ENCODE measurements at places on chromosomes 7 and 10.

GRCh38 chr10:86583983-86584382 lies 62.4 kb upstream of the WAPL start:
- DNase-seq, result no peak

- no peak for DNase-seq
Measured at GRCh38 chr7:108613147-108613948, 43.7 kb downstream of the DNAJB9 start.

GRCh38 chr7:90453259-90453891 lies 16.1 kb upstream of the PTTG1IP2 start:
- DNase-seq, result no peak

DNA sequence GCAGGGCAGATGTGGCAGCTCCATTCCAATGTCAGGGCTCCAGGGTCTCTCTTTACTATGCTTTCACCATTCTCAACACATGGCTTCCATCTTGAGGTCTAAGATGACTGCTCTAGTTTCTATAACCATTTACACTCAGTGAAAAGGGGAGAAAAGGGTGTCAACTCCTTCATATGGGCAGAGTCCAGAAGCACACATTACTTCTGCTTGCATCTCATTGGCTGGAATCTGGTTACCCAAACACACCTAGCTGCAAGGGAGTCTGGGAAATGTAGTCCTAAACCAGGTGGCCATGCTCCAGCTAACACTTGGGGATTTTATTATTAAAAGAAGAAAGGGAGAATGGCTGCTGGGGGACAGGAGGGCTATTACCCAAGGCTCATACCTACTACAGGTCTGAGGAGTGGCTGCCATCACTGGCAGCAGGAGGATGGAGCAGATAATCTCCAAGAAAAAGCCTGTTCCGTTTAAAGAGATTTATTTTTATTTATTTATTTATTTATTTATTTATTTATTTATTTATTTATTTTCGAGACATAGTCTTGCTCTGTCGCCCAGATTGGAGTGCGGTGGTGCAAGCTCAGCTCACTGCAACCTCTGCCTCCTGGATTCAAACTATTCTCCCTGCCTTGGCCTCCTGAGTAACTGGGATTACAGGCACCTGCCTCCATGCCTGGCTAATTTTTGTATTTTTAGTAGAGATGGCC lies 29.1 kb upstream of the LBX1 start:
- no peak for DNase-seq

GRCh38 chr10:2117641-2118040 lies 380.3 kb upstream of the ADARB2 start:
- no peak for DNase-seq

- no peak for DNase-seq
Measured at GRCh38 chr7:114662002-114662677, 247.5 kb downstream of the FOXP2 start.

DNA sequence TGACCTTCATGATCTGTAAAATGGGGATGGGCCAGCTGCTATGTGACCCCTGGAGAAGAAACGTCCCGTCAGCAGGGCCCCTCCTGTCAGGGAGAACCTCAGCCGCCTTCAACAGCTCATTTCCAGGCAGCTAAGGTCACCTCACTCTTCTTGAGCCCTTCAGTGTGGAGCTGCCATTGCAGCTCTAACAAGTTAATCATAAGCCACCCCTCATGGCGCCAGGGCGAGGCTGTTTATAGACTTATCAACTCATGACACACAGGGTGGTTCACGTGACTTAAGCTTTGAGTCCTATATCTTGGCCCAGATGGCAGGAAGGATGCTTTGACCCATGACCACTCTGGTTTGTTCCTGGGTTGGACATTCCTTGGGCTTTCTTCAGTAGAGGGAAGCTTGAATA lies 315.1 kb downstream of the TNS3 start:
- DNase-seq, result no peak

DNA sequence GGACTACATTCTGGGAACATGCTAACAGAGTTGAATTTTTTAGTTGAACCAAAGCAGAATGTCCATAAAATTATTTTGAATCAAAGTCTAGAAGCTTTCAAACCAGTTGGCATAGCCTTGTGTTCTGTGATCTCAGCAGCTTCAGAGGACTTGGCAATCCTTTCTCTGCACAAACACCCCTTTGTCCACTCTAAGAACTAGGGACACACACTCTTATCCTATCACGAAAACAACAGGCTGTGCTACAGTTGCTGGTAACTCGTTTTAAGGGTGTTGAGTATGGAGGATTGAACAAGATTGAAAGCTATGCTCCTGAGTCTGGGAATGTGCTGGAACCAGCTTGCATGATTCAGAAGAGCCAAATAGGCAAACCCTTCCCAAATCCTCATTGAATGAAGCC lies 76.4 kb upstream of the PRSS58 start:
- no peak for DNase-seq

- no peak for DNase-seq
Measured at GRCh38 chr10:44724415-44725174, 186.5 kb upstream of the TMEM72 start.

DNA sequence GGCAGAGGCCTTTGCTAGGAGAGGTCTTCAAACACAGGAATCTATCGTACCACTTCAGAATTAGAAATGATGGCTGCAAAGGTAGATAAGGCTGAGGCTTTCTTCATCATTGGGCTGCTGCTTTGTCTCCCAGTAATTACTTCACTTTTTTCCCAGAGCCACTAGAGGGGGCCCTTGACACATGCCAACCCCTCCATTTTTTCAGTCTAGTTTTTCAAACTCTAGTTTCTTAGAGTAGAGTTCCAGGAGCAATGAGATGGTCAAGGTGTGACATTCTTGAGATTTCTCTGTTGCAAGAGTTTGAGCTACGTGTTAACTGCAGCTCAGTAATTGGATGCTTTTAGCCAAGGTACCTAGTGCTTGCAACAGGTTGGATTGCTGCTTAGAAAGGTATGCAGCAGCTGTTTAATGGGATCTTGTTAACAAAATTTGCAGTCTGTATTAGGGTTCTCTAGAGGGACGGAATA lies 33.8 kb upstream of the RBM20 start:
- DNase-seq, result no peak

- no peak for DNase-seq
Measured at GRCh38 chr10:93058139-93058538, 2.5 kb upstream of the CYP26C1 start.

DNA sequence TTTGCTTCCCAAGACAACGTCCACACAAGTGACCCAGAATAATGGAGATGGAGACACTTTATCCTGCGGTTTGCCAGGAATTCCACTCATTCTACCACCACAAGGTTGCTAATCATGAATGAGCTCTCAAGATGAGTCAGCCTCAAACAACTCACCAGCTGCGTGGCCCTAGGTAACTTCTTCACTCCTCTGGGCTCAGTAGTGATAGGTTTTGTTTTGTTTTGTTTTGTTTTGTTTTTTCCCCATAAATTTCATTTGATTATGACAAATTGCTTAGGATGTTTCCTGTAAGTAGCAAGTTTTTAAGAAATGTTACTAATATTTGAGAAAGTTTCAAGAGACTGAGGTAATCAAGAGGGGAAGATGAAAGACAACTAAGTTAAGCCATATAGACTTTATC lies 286.8 kb downstream of the PARD3 start:
- no peak for DNase-seq

DNA sequence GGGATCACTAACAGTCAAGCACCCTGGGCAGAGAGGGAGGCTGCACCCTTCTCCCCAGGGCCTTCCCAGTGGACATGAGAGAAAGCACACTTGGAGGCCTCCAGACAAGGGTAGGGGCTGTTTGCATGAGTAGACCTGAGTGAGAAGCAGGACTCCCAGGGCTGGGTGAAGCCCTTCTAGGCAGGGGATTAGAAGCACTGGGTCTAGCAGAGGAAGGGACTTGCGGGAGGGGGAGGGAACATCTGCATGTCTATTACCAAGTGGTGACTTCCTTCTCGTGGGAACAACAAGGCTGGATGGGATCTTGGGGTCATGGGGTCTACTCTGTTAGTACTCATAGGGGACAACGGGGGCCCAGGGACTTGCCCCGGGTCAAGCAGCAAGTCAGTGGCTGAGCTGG lies 67.8 kb downstream of the EMX2 start:
- DNase-seq, result no peak

DNA sequence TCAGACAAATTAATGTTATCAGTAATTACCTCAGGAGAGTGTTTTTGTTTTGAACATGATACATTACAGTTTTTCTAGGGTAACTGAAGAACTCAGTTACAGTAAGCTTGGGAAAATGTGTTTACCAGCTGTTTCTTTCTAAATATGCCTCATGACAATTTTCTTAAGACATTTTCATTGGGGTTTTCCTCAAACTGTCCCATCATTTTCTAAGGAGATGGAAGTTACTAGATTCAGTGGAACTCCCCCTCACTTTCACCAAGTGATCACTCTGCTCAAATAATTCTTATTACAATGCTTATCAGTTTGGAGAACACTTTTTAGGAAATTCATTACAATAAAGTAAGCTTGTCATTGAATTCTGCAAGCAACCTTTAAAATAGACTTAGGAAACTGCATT lies 6.4 kb upstream of the SPAG6 start:
- DNase-seq, result no peak

GRCh38 chr7:29857654-29858053 lies 51.3 kb downstream of the WIPF3 start:
- DNase-seq, result no peak

DNA sequence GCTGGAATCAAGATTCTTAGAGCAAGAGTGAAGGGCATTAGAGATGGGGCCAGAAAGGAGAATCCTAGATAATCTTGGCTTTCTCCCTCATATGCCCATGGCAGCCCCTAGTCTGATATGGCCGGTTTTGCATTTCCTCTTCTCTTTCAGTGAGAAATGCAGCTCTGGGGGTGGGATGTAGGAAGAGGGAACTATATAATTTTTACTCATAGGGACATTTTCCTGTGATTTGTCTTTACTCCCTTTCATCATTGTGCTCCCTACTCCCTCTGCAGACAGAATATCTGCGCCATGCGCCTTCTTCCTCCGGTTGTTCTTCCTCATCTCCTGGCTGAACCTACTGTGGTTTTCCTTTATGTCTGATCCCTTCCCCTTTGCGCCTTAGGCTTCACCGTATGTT lies 16.8 kb upstream of the CHCHD1 start:
- no peak for DNase-seq

GRCh38 chr10:69216577-69217118 lies 3.5 kb upstream of the HKDC1 start:
- DNase-seq, result no peak

DNA sequence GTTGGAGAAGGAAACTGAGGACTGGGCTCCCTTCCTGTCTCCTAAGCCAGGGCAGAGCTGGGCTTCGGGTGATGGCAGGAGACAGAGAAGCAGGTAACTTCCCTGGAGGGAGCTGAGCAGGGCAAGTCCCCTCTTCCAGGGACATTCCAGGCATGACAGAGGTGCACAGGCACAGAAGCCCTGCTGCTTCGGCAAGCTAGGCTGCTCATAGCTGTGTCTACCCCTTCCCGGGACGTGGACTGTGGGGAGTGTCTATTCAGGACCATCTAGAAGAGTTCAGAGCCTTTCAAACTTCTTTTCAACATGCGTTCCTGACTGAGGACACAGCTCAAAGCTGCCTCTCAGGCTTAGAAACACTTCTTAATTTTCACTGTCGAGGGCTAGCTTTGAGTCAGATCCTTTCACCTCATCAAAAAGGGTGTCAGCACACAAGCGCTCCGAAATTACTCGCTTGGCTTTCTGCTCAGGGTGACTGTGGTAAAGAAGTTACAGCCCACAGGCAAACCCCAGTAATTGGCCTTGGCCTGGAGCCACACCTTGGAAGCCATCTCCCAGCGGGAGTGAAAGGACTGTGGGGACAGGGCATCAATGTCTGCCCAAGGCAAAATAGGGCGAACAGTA lies 63.7 kb upstream of the STEAP1B start:
- DNase-seq, result no peak

DNA sequence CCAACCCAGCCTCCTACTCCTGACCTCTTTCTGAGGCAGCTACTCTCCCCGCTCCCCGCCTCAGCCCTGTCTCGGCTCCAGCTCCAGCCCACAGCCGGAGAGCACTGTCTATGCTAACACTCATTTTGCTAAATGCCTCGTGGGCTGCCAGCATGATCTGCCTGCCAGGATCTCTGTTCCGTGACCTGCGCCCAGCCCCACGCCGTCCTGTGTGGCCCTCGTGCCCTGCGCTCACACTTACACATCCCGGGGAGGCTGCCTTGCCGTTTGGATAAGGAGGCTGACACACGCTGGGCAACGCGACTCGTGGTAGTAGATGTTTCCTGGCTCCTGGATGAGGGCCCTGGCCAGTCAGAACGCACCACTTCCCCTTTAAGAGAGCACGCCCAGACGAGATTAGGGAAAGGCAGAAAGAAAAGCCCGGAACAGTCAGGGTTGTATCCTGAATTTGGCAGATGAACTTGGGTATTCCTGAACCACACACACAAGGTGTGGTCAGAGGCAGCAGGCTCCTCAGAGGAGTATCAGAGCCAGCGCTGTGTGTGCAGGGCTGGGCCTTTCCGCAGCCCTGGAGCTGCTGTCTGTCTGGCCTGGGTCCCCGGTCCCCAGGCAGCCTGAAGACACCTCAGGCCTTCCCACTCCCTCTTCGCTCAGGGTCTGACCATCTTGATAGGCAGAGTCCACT lies 97.7 kb upstream of the EFCAB10 start:
- DNase-seq, result no peak

- no peak for DNase-seq
Measured at GRCh38 chr7:115359119-115359518, 437.2 kb downstream of the MDFIC start.

DNA sequence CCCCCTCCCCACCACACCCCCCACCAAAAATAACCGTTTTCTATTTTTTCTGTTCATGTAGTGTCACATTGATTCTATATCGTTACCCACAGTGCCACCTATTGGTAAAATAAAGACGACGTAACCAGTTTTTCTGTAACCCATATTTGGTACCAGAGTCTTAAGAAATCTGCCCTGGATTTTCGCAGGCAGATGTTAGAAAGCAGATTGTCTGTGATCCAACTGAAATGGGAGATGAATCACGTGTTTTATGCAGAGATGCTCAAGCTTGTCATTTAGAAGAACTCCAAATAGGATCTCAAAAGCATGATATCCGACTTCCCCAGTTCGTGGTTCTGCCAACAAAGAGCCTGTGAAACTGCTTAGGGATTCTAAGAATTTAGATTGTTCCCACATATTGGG lies 261.1 kb upstream of the CSTF2T start:
- DNase-seq, result no peak

DNA sequence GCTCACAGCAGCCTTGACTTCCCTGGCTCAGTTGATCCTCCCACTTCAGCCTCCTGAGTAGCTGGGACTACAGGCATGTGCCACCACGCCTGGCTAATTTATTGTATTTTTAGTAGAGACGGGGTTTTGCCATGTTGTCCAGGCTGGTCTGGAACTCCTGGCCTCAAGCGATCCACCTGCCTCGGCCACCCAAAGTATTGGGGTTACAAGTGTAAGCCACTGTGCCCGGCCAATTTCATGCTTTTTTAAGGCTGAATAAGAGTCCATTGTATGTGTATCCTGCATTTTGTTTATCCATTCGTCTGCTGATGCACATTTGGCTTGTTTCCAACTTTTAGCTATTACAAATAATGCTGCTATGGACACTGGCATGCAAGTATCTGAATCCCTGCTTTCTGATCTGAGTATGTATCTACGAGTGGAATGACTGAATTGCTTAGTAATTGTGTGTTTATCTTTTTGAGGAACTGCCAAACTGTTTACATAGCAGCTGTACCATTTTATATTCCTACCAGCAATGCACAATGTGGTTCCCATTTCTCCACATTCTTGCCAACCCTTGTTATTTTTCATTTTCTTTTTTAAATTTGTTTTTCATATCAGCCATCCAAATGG lies 37.3 kb upstream of the TPST1 start:
- no peak for DNase-seq

Data from stimulated activated CD8-positive, alpha-beta memory T cell treated with anti-CD3 and anti-CD28 coated beads, Interleukin-7, amount 100 ng/mL, for 1 hour (primary cell).